ENCODE measurements at places on chromosomes 2 and 18.
A peak's percentile ranks its signal among the peaks of the same experiment; 100 is the strongest.

DNA sequence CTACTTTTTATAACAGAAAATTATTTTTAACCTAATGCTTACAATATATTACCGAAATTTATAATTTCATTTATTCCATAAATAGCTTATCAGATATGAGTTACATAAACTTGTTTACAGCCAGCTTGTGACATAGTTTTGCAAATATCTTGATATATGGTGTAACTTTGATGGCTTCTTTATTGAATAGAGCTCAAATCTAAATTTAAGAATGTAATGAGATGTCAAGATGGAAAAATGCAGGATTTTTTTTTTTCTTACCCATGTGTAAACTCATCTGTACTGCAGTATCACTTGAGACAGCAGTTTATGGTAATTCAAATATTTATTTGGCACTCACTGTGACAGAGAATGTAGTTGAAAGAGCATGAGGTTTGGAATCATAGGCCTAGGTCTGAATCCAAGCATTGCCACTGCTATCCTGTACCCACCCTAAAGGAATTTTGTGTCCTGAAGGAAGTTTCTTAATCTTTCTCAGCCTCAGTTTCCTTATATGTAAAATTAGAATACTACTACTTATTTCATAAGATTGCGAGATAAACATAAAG lies 3.8 kb downstream of the CREB1 start:
- no peak for DNase-seq

DNA sequence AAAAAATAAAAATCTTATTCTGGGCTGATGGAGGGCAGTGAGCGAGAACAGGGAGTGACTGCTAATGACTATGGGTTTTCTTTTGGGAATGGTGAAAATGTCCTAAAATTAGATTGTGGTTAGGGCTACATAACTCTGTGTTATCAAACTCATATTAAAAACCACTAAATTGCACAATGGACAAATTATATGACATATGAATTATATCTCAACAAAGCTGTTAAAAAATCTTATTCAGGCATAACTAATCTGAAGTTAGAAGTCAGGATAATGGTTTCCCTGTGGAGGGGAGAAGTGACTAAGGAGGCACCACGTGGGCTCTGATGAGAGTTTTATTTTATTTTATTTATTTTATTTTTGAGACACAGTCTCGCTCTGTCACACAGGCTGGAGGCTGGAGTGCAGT lies 32.1 kb upstream of the DPP4 start:
- DNase-seq, result no peak

GRCh38 chr2:179340678-179341077 lies 76.0 kb upstream of the SESTD1 start:
- DNase-seq, result peak; percentile 8

DNA sequence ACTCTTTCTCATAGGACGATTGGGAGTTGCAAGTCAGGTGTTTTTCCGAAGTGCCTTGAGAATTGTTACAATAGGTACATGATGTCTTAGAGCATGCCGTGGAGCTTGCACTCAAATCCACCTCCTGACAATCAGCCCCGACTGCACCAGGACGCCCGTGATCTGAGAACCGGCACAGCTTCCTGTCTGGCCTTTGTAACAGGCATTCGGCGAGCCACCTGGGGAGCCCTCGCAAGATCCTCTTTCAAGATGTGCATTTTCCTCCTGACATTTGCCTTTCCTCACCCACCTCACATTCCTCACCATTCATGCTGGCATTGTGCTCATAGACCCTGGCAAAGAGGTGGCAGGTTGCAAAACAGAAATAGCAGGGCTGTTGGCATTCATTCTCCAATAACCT lies 427.3 kb downstream of the GALR1 start:
- DNase-seq, result no peak

GRCh38 chr2:2889646-2890045 lies 488.0 kb downstream of the EIPR1 start:
- no peak for DNase-seq

- no peak for DNase-seq
Observed at GRCh38 chr2:218816561-218817011, 15.0 kb downstream of the PRKAG3 start.

DNA sequence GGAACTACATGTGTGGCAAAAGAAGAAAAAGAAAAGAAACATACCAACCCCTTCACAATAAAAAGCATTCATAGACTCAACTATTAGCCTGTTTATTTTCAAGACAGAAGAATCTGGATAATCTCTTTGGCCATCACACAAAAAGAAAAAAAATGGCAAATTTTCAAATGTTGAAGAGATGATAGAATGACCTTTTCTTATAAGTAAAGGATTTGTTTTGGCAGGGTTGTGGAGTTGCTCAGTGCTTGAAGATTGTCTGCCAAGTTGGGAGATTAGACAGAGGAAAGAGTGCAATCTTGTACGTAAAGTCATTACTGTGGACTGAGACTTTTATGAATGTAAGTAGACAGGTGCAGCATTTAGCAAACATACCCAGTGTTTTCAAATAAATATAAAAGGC lies 18.5 kb upstream of the FAM171B start:
- DNase-seq, result no peak

DNA sequence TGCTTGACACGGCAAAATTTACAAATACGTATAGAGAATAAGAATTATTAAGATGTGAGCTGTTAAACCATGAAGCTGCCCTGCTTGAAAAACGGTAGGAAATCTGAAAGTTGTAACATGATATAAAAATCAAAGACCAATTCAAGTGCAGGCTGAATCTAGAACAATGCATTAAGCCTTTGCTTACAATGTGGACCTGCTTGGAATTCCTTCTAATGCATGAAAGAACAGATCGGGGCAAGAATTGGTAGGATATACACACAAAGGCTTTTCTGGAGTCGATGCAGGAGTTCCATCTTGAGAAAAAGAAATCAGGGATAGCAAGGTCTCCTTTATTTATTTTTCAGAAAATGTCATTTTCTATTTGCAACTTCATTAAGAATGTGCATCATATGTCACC lies 136.8 kb downstream of the DLGAP1 start:
- DNase-seq, result no peak

DNA sequence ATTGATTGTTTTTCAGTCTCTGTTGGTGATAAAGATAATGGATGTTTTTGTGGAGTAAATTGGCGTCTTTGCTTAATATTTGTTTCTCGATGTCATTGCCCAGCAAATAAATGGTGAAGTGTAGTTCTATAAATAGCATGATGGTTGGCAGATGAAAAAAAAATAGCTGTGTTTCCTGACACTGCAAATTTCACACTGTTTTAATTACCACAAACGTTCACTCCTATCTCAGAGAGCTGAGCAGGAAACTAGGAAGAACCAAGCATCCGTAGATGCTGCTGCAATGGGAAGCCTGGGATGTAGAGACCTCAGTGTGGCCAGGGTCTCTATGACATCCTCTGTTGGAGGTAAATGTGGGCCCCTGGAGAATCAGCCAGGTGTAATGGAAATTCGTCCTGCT lies 183.2 kb downstream of the CYRIA start:
- DNase-seq, result no peak

DNA sequence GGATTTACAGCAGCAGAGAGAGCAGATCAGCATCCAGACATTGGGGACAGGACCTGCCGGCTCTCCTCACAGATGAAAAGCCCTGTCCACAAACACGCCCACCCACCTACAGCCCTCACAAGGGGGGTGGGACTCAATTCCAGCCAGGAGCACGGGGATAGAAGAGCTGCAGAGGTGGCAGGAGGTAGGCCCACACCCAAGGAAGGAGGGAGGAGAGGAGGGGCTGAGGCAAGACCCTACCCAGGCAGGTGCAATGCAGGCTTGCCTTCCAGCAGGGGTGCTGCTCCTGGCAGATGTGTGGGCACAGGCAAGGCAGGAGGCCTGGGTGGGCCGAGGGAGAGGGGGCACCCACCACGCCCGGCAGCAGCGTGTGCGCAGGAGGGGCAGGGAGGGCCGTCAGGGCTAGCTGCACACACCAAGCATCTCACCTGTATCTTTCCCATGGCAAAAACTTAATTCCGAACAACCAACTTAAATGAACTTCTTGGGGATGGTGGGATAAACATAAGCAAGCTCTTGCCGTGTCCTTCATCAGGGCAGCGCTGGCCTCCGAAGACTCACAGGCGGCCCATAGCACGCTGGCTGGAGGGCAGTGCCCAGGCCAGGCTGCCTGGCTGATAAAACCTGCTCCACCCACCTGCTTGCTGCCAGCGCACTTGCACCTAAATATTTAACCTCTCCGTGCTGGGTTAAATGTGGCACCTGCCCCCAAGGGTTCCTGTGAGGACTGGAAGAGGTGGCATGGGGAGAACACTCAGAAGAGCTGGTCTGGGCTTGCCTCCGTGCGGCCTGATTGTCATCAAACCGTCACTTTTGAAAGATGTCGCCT lies 219.5 kb downstream of the HDAC4 start:
- no peak for DNase-seq

DNA sequence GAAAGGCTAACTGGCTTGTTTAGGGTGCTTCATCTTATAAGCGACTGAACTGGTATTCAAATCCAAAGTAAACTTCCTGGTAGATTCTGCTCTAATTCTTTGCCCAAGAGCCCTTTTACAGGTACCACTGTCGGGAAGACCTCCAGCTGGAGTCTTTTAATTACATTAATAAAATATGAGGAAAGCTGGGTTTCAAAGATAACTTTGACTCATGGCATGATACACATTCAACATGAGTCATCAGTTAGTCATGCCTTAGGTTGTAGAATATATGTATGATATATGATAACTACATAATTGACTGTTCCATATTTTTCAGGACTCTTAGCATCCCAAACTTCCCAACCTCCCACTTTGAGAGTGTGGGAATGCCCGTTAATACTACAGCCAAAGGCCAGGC lies 32.3 kb downstream of the ZCCHC2 start:
- DNase-seq, result no peak

DNA sequence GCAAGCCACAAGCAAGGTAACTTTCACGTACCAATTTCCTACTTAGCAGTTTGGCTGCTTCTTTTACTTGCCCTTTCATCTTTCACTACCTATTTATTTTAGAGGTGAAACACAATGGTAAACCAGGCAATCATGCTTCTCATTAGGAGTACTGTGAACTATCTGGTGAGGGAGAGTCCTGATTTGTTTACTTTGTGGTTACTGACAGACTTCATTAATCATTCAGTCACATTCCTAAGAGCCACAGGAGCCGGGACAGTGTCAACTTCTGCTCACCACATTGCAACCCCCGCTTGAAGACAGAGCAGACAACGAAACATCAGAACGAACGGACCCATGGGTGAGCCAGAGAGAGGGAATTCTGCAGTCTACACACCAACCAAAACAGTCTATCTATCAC lies 28.8 kb downstream of the TUBB6 start:
- DNase-seq, result no peak

DNA sequence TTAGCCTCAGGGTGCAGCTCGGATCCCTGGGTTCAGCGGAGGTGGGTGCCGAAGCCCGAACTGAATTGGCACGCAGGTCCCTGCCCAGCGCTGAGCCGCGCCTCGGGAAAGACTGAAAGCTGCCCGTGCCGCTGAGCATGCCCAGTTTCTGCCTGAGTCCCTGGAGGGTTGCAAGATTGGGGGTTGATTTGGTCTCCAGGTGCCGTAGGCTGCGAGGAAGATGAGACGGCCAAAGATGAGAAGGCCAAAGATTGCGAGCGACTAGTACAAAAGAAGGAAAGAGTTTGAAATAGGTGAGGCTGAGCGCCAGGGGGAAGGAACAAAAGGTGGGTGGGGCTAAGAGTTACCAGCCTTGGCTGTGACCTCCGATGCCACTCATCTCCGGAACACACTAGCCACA lies 852 bp upstream of the KCNH7 start:
- DNase-seq, result no peak

DNA sequence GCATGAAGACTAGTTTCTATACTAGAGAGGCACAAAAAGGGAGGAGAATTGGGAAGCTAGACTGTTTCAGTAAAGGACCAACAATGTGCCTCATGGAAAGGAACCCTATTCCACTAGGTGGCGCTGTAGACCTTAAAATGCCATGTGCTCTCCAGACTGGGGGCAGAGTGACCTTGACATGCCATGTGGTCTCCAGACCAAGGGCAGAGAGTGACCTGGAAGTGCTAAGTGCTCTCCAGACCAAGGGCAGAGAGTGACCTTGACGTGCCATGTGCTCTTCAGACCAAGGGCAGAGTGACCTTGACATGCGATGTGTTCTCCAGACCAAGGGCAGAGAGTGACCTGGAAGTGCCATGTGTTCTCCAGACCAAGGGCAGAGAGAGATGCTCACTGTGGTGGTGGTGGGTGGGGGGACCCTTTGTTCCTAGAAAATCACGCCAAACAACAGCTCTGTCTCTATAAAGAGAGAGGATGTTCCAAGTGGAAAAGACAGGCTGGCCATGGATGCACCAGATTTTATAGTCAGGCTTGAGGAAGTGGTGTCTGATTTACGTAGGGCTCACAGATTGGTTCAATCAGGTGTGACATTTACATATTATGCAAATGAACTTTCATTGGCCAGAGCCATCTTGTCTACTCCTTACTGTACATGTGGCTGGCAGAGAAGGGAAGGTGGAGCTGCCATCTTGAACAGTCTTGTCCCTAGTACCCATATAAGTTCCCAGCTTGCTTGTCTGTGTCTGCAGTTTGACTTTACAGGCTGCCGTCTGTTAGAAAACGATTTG lies 344.0 kb upstream of the DDX18 start:
- peak; percentile 36 for DNase-seq

DNA sequence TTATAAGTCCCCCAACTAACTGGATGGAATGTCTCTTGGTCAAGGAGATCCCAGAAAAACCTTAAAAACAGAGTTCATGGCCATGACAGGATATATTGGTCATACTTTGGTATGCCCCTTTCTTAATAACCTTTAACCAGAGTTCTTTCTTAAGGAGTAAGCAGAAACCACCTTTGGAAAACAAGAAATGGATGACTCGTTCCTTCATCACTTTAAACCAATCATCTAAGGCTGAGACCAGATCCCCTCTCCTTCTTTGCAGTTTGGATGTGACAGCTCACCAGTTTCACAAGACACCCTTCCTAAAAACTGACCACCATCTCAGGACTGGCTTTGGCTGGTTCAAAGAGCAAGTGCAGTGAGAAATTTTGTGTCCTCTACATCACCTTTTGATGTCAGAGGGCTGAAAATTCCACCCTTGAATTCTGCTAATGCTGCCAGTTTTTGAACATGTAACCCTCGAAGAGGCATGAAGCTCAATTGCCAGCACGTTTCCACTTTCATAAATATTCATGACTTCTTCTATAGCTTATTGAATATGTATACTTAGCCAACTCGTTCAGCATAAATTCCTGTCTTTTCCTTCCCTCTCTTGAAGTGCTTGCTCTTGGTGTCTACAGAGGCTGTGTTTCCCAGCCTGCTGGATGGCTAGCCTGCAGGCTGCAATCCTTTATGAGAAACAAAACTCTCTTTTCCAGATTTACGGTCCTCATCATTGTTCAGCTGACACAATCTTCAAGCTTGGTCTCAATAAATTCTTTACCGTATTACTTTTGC lies 1323.5 kb upstream of the TMEFF2 start:
- no peak for DNase-seq

GRCh38 chr2:177552422-177553175 lies 160.0 kb downstream of the AGPS start:
- peak; percentile 94 for DNase-seq

DNA sequence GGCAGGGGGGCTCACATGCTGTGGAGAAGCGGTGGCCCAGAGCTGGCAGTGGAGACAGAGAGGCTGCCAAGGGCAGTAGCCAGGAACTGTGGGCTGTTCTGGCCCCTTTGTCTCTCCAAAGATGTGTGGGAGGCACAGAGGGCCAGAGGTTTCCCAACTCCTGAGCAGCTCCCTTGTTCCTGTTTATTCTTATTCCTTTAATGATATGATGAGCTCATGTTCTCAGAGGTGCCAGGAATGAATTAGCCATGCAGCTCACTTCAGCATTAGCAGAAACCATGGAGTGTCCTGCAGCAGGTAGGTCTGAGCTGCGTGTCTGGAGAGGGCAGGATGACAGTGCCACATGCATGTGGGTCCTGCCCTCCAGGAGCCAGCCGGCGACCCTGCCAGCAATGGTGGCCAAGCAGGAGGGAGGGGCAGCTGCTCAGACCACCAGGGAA lies 77.9 kb upstream of the FZD7 start:
- DNase-seq, result no peak
